A549 treated with ZK216348 at 1 μM for 4 hours (cell line): ENCODE measurements at places on chromosomes 2 and 18. TPM values are rescaled to one million over a fixed set of nuclear protein-coding genes. Genes with fewer than 3 reads are reported as not detected.

The LRRTM4 gene
- not detected in 5 replicates for total RNA-seq

The BOK gene
- 20.2 to 39.7 TPM (median 33.8 TPM) in 5 replicates for total RNA-seq

The NCKAP5 gene
- 0.79 to 1.4 TPM (median 1.1 TPM) in 5 replicates for total RNA-seq

The CACNB4 gene
- 0.06 to 0.16 TPM (median 0.07 TPM) in 3 of 5 replicates, not detected in the others for total RNA-seq
